ENCODE measurements at places on chromosomes 12 and 14. TPM values are rescaled to one million over a fixed set of nuclear protein-coding genes. Genes with fewer than 3 reads are reported as not detected.

DNA sequence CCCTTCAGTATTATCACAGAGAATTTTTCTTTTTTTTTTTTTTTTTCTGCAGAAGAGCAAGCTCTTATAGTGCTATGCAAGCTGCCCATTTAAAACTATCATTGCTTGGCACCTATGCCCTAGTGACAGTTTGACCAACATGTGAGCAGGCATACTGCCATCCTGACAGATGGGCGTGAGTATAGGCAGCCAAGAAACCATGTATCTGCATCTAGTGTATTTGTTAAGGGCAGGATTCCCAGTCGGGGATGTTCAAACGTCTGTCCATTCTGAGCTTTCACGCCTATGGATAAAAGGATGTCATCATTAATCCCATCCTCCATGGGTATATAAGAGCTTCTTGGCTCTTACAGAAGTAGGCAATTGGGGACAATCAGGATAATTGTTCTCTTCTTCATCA lies 8.8 kb downstream of the VRK1 start:
- no peak for DNase-seq

GRCh38 chr12:115897729-115898128 lies 379.8 kb downstream of the MED13L start:
- no peak for DNase-seq

Gene NTN4
- 111 TPM for total RNA-seq

DNA sequence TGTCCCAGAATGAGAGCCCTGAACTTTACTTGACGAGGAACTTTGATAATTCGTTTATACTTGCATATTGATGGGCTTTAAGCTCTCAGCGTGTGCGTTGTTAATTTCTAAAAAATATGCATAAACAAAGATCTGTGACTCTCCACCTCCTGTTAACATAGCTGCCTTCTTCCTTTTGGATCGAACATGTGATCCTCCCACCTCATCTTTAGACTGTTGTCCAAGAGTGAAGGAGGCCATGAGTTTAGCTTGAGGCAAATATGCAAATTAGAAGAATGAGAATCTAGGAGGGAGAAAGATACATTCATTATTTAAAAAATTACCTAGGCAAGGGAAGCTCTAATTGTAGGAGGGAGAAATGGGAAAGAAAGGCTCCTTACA lies 617 bp downstream of the TTC8 start:
- no peak for DNase-seq

Gene JPH4
- total RNA-seq: 0.11 TPM

Gene TSPAN9
- 161 TPM for total RNA-seq

GRCh38 chr12:124747426-124748161 lies 116.1 kb downstream of the SCARB1 start:
- peak; percentile 39 for DNase-seq

Gene B4GALNT1
- total RNA-seq: 2.1 TPM

DNA sequence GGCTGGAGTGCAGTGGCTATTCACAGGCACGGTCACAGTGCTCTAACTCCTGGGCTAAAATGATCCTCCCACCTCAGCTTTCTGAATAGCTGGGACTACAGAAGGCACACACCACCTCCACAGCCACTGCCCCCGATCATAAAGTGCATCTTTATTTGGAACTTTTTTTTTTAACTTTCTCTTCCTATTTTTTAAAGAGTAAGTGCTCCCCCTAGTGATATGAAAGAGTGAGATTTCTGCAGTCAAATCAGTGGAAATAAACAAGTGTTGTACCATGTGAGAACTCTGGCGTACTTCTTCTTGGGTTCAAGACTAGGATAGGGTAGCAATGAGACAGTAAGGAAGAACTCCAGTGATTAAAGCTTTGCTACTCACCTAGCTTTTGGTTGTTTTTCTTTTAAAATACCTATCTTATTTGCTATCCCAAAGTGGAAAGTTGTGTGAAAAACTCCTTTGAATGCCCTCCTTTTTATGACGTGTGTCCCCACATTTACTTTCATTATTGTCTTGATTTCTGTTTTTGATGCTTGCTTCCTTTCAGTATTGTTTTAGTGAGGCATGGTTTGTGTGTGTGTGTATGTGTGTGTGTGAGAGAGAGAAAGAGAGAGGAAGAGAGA lies 6.6 kb downstream of the PPP4R4 start:
- no peak for DNase-seq

GRCh38 chr12:20289520-20289919 lies 78.8 kb upstream of the PDE3A start:
- DNase-seq: no peak

DNA sequence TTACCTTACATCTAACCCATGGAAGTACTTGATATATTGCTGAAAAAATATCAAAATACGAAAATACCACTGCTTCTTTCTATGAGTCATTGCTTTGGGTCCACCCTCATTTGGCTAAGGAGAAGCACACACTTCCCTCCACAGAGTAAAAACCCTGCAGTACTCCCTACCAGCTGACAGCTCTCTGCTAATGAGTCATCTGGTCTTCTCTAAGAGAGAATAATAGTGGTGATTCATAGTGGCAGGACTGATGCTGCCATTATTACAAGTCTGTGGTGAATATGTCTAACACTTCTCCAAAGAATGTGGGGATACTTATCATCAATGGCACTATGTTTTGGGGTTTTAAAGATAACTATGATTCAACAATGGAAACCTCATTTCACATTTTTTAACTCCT lies 90.7 kb downstream of the PPFIA2 start:
- no peak for DNase-seq

- no peak for DNase-seq
These were observed 525 bp upstream of the FAR2 start for GRCh38 chr12:29148596-29148910.

DNA sequence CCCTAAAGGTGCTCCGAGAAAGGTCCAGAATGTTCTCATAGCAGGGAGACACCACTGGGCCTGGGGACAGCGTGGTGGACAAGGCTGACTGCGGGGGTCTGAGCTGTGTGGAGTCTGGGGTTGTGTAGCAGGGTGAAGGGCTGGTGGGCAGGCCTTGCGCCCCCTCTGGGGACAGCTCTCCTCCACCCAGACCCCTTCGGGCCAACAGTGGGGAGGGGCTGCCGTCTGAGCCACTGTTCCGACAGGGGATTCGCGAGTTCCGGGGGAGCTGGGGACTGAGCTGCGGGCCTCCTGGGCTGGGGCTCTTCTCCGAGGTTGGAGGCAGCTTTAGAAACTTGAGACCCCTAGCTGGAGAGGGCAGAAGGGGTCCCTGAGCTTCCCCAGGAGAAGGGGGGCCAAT lies 32.1 kb downstream of the NCKAP5L start:
- DNase-seq: no peak

GRCh38 chr14:81400202-81400678 lies at the start of gene STON2:
TSS of gene STON2 (minus strand) at chr14:81400324. CDS start at chr14:81398382, 1,942 bp downstream.
- DNase-seq: no peak

- no peak for DNase-seq
These were observed 96.2 kb downstream of the PLBD1 start for GRCh38 chr12:14471497-14471896.

- no peak for DNase-seq
These were observed 287.3 kb downstream of the RAD51B start for GRCh38 chr14:68106905-68107304.
